Left kidney (tissue), 8 donors: ENCODE measurements at places on chromosomes 12 and 14. TPM values are rescaled to one million over a fixed set of nuclear protein-coding genes. Genes with fewer than 3 reads are reported as not detected.
A peak's percentile ranks its signal among the peaks of the same experiment; 100 is the strongest.

DNA sequence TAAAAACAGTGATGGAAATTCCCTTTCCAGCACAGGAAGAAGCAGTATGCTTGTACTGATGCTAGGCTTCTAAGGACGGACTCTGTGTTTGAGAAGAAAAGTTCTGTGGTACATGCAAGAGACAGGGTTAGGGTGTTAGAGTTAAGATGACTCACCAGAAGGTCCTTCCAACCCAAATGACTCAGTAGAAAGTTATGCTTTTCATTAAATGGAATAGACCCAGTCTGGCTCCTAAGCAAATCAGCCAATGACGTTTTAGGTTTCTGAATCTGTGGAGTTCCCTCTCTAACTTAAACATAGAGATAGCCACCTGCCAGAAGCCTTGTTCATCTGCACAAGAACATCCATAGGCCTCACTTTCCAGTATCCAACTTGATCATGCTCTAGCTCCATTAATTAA lies 5.7 kb downstream of the PTHLH start:
- no peak for DNase-seq

DNA sequence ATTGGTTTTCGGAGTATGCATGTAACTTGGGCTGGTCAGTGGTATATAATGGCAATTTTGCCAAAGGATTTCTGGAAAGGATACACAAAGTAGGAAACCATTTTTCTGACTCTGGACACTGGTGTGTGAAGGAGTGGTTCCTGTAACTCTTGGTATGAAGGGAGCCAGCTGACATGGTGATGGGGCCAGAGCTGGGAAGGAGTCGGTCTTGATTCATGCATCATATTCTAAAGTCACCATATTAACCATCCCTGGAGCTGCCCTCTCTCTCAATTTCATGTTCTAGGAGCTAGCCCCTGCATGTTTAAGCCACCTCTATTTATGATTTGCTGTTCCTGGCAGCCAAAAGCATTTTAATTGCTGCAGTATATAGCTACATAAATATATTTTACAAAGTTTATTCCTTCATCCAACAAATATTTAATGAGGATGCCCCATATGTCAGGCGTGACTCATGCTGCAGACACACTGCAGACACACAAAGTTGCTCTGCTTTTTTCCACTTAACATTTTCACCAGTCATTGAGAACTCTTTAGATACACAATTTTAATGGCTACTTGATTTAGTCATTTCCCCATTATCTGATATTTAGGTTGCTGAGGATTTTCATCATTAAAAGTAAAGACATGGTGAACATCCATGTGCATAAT lies 78.7 kb upstream of the PSMC1 start:
- DNase-seq: no peak

DNA sequence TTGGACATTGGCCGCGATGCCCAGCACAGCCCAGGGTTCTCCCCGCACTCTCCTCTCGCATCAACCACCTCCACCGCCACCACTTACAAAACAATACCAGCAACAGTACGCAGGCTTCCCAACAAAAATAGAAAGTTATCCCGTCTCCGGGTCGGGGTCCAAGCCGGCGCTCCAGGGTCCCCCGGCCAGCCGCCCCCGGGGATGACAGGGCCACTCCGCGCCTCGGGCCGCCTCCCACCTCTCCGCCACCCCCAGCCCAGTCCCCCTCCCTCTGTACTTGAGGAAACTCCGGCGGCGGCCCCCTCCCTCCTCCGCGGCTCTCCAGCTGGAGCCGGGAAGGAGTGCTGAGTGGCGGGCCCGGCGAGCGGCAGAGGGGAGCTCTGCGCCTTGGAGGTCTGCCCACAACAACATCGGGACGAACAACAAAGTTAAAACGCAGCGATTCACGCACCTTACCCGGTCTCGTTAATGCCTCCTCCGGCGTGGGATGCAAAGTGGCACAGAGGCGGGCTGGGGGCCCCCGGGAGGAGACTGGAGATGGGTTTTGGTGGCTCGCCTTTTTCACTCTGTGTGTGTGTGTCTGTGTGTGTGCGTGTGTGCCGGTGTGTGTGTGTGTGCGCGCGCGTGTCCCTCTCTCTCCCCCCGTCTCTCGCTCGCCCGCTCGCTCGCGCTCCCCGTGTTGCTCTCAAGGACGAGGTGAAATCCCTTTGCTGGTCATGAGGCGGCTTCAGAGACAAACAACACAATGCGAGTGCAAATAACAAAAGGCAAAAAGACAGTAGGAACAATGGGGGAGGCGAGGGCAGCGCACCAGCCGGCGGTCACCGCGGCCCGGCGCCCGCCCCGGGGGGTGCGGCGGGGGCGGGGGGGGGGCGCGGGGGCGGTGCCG lies 386.8 kb downstream of the BCAT1 start:
- peak; percentile 84 for DNase-seq

The AHNAK2 gene
- polyA plus RNA-seq: 2.2 TPM

DNA sequence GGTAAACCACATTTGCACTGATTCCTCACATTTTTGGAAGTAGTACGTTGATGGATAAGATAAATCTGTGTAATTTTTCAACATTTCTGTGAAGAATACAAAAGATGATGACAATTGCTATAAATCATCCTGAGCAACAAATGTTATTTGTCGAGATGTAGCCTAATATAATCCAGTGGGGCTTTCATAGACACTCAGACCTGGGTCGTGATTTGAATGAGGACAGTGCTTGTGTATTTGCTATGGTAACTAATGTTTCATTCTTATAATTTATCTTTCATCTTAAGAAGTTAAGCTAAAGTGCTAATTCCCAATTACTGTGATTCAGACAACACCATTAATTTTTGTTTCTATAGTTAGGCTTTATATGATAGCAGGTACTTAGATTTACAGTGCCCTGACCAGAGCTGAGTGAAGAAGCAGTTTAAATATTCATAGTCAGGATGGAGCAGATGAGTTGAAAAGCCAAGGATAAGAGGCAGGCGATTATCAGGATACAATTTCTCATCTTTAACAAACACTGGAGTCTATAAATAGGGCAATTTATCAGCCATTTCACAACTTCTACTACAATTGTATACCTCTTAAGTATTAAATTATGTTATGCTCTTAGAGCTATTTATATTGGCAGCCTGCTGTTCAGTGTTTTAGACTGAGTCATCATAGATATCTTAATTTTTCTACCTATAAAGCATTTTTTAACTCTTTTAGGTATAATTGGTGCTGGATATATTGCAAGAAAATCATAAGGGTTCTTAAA lies 359.9 kb downstream of the TRHDE start:
- DNase-seq: no peak

GRCh38 chr14:103072595-103073366 lies 11.2 kb upstream of the LBHD2 start:
- DNase-seq: no peak

- no peak for DNase-seq
Observed at GRCh38 chr14:31921721-31922120, 155.4 kb upstream of the ARHGAP5 start.

The FAM222A gene
- 6.5 TPM for polyA plus RNA-seq
